ENCODE measurements at places on chromosomes 5 and 9. TPM values are rescaled to one million over a fixed set of nuclear protein-coding genes. Genes with fewer than 3 reads are reported as not detected.

SLC25A46 gene
- total RNA-seq, result 37.6 TPM

- DNase-seq, result no peak
Measured at GRCh38 chr5:113057557-113057984, 81.0 kb downstream of the DCP2 start.

NR2F1-AS1 gene
- total RNA-seq, result not detected

GRCh38 chr5:143395638-143396352 is 7.7 kb downstream of the NR3C1 start:
- no peak for DNase-seq

TAF11L11 gene
- total RNA-seq, result not detected

DNA sequence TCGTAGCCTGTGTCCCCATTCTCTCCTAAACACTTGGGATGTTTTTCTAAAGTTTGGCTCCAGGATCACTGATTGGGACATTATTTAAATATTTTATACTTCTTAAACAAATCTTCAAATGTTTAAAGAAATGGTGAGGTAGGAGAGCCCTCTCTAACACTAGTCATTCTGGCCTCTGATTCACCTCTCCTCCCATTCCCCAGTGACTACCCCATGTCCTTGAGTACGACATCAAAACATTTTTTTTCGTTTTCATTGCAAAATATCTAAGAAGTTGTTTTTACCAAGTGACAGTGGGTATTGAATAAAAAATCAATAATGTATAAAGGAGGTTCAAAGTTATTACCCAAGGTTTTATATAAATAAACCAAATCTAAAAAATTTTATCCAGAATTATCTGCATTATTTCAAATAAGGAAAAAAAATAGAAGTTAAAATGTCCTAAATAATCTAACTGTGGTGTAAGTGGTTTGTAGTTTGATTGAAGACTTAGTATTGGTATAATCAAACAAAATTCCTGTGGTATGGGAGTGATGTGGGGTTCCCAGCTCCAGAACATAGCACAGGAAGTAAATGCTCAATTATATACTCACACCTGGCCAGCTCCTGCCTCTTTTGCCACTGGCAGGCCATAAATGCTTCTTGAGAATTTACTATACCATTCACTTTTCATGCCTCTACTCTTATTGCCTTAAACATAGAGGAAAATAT is 51.1 kb downstream of the MAST4 start:
- DNase-seq, result no peak

- DNase-seq, result no peak
Measured at GRCh38 chr9:79928661-79929223, 357.0 kb downstream of the TLE4 start.

IL31RA gene
- 0.29 TPM for total RNA-seq

GRCh38 chr5:159059722-159060121 is 40.0 kb downstream of the EBF1 start:
- DNase-seq, result no peak

DNA sequence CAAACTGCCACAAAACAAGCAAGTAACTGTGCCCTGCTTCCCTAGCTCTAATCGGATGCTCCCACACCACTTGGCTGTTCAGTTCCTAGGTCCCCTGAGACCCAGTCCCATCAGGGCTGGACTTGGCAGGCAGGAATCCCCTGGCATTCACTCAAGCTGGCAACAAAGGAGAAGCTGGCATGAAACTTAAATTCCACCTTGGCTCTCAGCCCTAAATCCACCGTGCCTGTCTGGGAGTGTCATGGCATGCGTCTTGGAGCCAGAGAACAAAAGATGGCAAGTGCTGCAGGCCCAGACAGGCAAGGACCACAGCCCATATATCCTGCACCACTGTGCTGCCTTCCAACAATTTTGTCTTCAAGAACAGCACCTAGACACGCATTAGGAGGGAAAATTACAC is 38.2 kb downstream of the ETF1 start:
- DNase-seq, result no peak

PLCXD3 gene
- total RNA-seq, result not detected

DNA sequence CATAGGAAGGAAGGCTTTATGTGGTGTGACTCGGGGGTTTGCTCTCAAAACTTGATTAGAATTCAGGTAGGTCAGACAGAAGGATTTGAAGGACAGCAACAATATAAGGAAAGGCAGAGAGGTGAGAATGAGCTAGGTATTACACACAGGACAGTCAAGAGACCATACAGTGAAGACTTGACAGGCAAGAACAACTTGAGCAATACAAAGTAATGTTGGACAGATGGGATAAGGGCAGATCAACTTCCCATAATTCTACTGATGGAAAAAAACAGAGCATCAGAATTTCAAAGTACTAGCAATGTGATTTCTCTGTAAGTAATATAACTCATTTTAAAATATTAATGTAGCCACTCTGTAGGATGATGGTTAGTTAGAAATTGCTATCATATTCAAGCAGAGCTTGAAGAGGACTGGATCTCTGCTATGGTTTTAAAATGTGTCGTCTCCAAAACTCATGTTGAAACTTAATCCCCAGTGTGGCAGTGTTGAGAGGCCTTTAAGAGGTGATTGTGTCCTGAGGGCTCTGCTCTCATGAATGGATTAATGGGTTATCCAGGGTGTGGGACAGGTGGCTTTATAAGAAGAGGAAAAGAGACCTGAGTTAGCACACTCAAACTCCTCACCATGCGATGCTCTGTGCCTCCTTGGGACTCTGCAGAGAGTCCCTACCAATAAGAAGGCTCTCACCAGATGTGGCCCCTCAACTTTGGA is 22.4 kb upstream of the HOMER1 start:
- no peak for DNase-seq

GRCh38 chr9:91034976-91035824 is 233.6 kb downstream of the SYK start:
- no peak for DNase-seq

PIP5KL1 gene
- 0.94 TPM for total RNA-seq

DNA sequence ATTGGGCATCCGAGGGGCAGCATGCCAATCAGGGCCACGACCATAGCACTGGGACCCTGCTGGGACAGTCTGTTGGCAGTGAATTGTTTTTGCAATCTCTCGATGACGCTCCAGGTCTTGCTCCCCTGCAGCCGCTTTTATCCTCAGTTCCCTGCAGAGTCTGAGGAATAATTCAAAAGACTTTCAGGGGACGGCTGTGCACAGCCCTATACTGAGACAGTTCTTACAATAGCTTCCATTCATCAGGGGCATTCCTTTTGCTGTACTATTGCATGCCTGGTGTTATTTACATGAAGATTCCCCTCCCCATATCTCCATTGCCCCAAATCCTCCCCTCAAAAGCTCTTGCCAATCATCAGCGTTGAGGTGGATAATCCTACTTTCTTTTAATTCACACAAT is 163.3 kb upstream of the WWC1 start:
- no peak for DNase-seq

DNA sequence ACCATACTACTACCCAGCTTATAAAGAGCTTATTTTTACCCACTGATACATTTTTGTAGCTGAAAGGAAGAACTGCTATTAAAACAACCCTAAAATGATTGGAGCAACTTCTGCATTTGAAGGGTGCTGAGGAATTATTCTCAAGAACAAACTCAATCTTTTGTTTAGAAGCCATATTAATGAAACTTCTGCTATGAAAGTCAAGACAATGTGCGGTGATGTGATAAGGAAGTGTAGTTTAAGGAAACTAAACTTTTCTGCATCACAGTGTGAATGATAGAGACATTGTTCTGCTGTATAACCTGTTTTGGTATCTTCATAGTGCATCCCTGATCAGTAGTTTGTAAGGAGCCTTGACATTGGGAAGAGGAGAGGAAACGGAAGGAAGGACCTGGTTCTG is 408.5 kb downstream of the TMEM38B start:
- DNase-seq, result no peak

GRCh38 chr5:62592558-62592957 is 13.9 kb downstream of the LRRC70 start:
- no peak for DNase-seq

MLANA gene
- total RNA-seq, result not detected

IFNA13 gene
- total RNA-seq, result not detected

DNA sequence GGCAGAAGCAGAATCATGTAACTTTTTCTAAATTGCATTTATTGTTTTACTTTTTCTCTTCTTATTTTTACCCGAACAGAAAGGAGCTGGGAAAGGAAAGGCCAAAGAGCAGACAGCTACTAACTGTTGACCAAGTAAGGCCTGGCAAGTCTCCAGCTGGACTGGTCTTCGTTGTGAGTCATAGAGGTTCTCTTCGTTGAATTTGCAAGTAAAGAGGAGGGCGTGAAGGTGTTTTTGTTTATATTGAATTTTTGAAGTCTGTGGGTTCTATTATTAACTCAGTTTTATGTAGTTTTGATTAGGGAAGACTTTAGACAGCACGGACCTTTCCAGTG is 416.5 kb upstream of the CCNH start:
- DNase-seq, result no peak

DNA sequence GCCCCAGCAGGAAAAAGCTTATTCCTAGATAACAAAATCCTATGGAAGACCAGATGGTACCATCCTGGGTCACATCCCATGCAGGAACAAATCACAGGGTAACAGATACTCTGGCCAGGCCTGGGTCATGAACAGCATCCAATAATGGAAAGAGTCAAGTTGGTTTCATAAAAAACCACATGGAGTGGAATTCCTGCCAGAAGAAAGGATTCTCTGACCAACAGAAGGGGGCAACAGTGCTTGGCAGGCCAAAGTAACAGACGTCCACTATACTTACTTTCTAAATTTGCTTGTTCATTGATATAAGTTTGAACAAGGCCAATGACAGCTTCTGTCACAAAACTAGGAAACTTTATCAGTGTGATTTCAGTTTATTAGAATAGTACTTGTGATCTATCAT is 273.5 kb downstream of the ARRDC3 start:
- no peak for DNase-seq

DNA sequence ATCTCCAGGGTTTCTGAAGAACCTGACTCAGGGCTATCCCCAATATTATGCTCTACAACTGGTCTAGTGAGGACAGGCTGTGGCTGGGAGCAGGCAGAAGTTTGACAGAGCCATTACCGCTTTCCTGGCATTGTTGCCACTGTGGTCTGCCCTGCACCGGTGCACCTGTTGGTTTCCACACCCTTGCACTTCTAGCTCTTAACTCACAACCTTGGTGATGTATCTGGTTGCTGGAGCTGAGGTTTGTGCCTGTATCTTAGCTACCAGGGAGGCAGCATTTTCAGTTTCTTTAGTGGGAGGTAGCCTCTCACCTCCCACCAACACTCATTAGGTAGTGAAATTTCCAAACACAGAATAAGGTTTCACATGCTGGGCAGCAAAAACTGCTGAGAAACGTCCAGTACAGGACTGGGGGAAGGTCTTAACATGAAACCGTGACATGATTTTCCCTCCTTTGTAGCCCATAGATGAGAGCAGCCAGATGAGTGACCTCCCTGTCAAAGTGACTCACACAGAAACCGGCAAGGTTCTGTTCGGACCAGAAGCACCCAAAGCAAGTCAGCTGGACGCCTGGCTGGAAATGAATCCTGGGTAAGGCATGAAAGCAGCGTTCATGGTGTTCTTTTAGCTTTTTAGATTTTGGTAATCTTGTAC is 57.7 kb downstream of the SMARCA2 start:
- DNase-seq, result peak; percentile 48

PCDHGA7 gene
- 0.07 TPM for total RNA-seq

- DNase-seq, result no peak
Measured at GRCh38 chr9:95822015-95822414, 53.5 kb upstream of the ERCC6L2 start.
